ENCODE measurements at places on chromosomes 13 and 19.

DNA sequence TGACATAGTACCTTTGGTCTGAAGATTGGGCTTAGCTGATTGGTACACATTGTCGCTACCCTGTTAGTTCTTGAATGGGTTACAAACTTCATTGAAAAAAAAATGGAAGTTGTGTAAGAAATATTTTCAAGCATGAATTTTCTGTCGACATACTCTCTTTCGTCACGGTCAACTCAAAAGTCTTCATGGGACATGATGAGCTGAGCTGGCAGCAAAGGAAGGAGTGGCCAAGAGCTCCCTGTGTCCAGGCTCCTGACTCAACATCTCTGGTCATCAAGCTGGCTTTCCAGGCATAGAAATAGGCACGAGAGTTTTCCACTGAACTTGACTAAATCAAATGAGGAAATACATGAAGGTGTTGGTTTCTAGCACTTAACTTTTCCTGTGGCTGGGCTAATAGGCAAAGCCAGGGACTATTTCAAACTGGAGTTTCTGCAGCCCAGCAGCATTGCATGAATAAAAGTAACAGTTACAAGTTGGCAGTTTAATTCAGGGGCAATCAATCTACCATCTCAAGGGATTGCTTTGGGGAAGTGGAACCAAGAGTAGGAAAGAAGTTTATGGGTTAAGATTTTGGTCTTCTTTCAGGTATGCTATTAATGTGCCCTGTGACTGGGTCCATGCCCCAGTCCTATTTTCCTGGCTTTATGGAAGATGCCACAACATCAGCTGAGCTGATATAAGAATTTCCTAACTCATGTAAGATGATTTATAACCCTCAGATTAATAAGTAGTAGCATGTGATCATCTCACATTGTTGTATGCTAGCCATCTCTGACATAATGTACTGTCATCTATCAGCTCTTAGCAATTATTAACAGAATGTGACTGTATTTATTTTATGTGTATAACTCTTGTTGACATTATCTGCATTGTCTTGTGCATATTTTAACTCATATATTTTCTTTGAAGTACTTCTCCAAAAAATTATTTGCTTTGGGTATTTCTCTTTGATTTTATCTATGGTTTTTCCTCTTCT lies 385.8 kb downstream of the DLEU7 start:
- DNase-seq = no peak

- no peak for DNase-seq
Measured at GRCh38 chr13:77730572-77730971, 33.1 kb downstream of the SLAIN1 start.

GRCh38 chr13:111210544-111211469 lies 95.7 kb downstream of the ARHGEF7 start:
- DNase-seq = no peak

DNA sequence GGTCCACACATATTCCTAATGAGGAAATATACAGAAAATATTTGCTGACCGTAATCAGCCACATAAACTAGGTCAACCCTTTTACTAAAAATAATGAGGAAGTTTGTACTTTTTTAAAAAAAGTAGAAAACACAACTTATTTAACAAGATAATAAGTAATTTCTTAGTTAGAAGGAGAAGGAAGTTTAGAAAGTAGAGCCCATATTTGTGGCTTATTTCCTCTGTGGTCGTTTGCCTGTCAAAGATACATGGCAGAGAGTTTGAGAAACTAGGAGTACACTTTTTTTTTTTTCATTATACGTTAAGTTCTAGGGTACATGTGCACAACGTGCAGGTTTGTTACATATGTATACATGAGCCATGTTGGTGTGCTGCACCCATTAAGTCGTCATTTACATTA lies 1205.2 kb upstream of the MIR17HG start:
- no peak for DNase-seq

- DNase-seq = no peak
Measured at GRCh38 chr13:91609353-91609752, 210.9 kb downstream of the GPC5 start.

DNA sequence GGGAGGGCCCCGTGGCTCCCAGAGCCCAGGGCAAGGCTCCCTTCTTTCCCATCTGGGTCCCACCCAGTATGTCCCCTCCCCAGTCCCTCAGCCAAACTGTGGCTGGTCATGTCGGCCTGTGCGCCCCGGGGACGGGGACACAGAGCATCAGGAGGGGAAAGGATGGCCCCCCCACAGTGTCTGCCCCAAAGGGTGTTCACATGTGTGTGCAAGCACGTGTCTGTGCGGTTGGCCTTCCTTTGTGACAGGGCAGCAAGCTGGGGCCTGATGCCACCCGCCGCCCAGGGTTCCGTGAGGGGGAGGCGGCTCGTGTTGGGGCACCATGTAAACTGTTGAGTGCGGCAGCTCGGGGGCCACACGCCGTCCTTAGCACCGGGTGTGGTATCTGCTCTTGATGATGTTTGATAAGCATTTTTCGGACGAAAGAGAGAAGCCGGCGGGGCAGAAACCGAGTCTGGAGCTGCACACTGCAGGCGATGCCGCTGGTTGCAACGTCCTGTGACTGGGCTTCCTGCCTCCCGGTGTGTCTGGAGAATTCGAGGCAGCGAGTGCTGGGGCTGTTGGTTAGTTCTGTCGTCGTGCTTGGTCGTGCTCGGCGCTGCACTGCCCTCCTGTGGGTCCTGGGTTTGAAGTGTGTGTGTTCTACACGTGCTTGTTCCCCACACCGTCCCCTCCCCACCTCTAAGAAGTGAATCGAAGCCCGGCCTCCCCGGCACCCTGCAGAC lies 18.4 kb downstream of the GNA11 start:
- no peak for DNase-seq

Measured in NCI-H510A (cell line).